Fibroblast of skin of right biceps (primary cell): ENCODE measurements at places on chromosomes 5 and 9.

DNA sequence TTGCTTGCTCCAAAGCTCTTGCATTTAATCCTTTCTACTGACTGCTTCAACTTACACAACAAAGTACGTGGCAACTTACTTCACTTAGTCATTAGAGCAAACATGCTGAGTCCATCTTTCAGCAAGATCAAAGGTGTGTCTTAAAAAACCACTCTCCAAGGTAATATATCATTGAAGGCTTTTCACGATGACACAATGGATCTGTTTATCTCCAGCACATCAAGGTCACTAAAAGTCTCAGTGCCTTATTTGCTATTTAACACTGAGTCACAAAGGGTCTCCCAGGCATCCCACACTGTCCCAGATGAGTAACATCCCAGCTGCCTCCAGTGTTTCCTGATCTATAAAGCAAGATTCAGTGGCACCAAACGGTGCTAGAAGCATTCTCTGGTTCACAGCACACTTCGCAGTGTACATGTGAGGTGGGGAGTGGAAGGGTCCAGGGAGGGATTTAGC lies 3.7 kb upstream of the CLK4 start:
- DNase-seq = peak; percentile 70

GRCh38 chr5:160643616-160644240 lies 208.3 kb downstream of the ATP10B start:
- no peak for DNase-seq

GRCh38 chr5:141441571-141442170 lies 11.4 kb downstream of the PCDHGA12 start:
- no peak for DNase-seq

DNA sequence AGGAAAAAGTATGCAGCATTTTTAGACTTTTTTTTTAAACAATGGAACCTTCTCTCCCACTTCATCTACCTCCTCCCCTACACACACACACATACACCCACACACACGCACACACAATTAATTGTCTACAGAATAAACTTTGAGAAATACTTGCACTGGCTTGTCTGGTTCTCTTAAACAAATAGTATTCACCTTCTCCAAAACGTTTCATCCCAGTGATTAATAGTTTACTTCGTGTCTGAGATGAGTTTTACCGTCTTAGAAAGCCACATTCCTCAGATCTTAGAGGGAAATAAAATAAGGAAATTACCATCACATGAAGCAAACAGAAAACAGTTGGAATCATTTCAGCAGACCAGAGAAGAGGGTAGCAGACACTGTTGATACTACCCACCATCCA lies 570.6 kb upstream of the CLINT1 start:
- no peak for DNase-seq

DNA sequence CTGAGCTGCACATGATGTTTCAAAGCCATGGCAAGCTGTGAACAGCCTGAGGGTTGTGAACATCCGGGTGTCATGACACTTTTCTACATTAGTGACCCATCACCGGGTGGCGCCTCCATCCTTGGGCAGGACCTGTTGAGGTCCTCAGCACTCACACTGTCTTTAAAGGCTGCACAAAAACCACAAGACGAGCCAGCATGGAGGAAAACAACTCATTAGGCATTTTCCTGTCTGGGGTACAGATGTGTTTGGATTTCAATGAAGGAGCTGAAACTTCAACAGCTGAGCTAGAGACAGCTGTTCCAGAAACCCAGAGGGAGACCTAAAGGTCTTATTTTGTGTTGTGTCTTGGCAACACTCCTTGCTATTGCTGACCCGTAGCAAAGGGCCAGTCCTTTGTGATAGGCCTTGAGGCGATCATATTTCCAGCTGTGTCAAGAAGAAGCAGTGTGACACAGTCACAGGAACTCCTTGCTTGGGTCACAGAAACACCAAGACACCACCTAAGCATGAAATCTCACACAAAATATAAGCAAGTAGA lies 151.8 kb upstream of the VLDLR start:
- DNase-seq = peak; percentile 25

GRCh38 chr9:113868501-113868900 lies 7.6 kb upstream of the ZNF618 start:
- peak; percentile 20 for DNase-seq

- no peak for DNase-seq
These were observed 78.6 kb upstream of the SLC28A3 start for GRCh38 chr9:84419031-84419602.

GRCh38 chr5:116859666-116860320 lies 285.2 kb upstream of the SEMA6A start:
- DNase-seq = peak; percentile 0

DNA sequence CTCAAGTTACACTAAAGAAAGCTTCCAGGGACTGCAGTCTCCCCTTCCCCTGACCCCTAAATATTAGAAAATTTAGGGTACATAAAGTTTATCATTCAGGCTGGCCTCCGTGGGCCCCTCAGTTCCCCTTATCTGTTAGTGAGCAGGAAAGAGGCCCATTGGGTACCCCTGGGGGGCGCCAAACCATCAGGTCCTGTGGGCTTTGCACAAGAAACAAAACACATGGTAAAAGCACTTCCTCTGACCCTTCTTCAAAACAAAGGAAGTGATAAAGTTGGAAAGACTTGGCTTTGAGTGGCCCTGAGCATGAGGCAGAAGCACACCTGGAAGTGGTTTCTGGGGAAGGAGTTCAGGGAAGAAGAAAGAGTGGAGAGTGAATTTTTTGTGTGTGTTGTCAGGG lies 213.0 kb downstream of the SMARCA2 start:
- DNase-seq = peak; percentile 29

DNA sequence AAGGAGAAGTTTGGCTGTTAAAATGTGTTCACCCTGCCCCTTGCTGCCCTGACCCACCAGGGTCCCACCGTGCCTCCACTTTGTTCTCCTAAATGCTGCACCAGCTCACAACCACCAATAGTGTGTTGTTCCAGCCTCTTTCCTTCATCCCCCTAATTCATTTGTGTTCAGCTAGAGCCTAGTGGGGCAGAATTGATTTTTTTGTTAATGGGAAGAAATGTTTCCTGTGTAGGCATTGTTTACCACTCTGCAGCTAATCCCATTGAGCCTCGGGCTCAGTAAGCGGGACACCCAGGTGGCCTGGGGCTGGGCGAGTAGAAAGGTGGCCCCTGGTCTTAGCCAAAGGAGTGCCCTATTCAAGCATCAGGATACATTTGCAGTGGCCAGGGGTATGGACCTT lies 127.6 kb downstream of the MVB12B start:
- no peak for DNase-seq

- no peak for DNase-seq
These were observed 17.6 kb downstream of the MEGF9 start for GRCh38 chr9:120696551-120697230.

DNA sequence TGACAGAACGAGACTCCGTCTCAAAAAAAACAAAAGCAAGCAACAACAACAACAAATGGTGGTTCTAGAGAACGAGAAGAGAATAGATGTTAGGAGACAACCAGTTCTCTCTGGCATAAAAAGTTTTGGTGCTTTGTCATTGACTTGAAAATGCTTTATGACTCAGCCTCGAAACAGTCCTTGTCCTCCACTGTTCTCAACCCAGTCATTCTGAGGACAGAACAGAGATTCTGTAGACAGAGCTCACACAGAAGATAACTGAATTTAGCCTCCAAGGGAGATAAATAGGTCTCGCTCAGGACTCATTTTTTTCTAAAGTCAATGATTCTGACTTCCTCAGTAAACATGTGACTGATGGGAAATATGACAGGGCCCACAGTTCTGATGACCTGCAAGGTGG lies 76.0 kb upstream of the FSTL4 start:
- DNase-seq = no peak

DNA sequence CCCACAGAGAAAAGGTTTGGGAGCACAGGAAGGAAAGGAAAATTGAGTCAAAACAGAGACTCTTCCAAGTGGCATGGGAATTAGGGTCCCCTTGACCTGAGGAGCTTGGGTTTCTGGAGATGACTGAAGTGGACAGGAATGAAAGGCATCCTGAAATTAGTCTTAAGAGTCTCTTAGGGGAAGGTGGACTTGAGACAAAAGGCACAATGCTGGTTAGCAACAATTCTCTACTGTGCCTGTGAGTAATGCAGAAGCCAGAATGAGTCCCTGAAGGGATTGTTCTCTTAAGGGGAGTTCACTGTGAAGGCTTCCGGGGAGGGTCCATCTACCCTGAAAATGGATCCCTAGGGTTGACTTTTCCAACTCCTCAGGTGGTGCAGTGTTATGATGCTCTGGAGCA lies 58.4 kb upstream of the FOXE1 start:
- DNase-seq = no peak

GRCh38 chr5:32223972-32224609 lies 50.0 kb upstream of the GOLPH3 start:
- DNase-seq = peak; percentile 79

- DNase-seq = no peak
These were observed 27.7 kb upstream of the C6 start for GRCh38 chr5:41240985-41241384.

DNA sequence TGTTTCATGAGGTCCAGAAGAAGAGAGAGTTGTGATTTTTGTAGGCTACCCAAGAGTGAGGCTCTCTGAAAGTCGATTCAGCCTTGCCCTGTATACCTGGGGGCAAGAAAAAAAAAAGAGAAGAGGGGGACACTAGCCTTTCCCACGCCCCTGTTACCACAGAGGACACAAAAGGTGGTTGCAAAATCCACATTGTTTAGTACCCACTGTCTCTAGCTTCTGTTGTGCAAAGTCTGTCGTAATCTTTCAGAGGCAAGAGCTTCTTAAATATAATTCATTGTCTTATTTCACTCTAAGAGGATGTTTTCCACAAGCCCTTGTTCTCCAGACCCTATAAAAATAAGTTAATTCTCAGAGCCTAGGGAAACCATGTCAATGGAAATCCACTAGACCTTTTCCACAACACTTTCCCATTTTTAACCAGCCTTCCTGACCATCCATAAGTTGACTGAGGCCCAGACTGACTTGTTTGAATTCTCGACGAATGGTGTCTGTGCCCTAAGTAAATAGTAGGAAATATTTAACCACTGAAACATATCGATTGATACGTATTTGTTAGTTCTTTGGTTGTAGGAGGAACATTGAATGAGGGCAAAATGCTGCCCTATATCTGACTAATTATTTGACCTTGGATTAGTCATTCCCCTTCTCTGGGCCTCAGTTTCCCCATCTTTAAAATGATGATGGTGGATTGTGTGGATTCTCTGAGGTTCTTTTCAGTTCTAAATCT lies 182.7 kb downstream of the PAPPA start:
- DNase-seq = no peak

GRCh38 chr5:172723508-172723907 lies 47.5 kb downstream of the DUSP1 start:
- no peak for DNase-seq

DNA sequence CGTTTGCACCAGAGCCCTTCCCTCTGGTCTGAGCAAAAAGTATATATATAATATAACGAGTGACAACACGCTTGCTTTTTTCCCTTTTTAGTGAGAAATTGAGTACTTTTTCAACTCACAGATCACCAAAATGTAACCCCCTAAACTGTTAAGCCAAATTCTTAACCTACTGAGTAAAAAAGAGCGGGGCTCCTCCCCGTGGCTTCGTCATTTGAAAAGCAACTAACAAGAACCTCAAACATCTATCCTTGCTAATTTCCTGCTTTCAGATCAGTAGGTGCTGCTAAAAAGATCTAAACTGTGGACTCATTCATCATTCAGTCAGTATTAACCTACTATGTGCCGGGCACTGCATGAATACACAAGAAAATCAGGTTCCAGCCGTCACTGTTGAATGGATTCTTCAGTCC lies 1.0 kb upstream of the PTBP3 start:
- DNase-seq = peak; percentile 55

GRCh38 chr9:1535051-1535450 lies 480.1 kb upstream of the SMARCA2 start:
- DNase-seq = no peak

- peak; percentile 35 for DNase-seq
These were observed 291.8 kb downstream of the EBF1 start for GRCh38 chr5:158807946-158808345.

DNA sequence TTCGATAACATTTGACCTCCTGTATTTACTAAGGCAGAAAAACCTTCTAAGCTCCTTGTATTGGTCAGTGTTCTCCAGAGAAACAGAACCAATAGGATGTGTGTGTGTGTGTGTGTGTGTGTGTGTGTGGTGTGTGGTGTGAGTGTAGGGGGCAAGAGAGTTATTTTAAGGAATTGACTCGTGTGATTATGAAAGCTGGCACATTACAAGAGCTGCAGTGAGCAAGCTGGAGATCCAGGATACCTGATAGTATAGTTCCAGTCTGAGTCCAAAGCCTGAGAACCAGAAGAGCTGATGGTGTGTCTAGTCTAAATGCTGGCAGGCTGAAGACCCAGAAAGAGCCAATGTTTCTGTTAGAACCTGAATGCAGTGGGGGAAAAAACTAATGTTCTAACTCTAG lies 21.2 kb upstream of the PIK3R1 start:
- no peak for DNase-seq

DNA sequence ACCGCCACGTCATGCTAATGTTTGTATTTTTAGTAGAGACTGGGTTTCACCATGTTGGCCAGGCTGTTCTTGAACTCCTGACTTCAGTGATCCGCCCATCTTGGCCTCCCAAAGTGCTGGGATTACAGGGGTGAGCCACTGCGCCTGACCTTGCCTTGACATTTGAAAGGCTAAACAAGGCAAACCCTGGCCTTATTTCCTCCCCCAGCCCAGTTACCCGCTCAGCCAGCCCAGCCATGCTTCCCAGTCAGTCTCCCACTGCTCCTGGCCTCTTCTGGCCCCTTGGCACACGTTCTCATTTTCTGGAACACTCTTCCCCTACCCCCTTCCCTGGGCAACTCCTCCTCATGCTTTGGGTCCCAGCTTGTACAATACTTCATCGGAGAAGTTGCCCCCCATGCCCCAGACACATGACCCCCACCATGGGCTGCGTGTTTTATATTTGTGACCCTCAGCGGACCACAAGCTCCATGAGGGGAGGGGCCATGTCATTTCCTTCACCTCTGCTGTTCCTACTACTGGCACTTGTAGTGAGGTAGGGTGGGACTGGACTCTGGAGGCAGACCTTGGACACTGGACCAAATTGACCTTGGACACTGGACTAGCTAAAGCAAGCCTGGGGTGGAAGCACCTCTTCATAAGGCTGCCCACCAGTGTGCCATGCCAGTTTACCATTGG lies 94.4 kb upstream of the IER5L start:
- no peak for DNase-seq

GRCh38 chr5:9284781-9285307 lies 261.0 kb downstream of the SEMA5A start:
- peak; percentile 86 for DNase-seq

DNA sequence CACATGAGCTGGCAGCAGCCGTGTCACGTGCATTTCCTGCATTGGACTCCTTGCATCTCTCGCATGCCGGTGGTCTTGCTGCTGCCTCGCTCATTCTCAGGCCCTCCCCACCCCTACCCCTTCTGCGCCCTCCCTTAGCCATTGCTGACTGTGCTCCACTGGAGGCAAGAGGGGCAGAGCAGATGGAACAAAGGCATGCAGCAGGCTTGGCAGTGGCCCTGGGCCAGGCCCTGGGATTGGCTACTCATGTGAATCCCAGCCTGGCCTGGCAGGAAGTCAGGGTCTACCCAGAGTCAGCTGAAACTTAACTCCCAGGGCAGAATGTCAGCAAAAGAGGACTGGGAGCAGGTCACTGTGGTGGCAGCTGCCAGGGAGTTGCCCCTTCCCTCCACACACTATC lies 62.3 kb downstream of the TSTD2 start:
- DNase-seq = no peak

- DNase-seq = peak; percentile 33
These were observed 572.5 kb upstream of the ARRDC3 start for GRCh38 chr5:91955610-91956009.
